ENCODE measurements at places on chromosomes 4 and X.
A peak's percentile ranks its signal among the peaks of the same experiment; 100 is the strongest.

DNA sequence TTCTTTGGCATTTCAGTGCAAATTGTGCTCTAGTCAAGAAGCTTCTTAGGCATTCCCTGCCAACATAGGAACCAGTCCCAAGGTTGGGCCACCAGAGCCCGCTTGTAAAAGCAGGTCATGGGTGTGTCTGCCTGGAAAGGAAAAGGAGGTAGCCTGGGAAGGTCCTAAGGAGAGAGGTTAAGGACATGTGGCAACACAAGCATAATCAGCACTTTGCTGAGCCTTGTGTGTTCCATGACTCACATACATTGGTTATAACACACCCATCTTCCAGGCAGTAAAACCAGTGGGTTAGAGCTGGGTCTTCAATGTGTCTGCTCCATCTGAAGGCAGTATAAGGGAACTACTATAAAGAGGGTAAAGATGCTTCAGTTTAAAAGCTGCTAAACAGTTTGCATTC, 165.0 kb downstream of the FHIP1A start:
- no peak for DNase-seq
- no peak overlapping the region for H3K4me3 ChIP-seq
- no peak overlapping the region for H3K27ac ChIP-seq
- H3K4me1 ChIP-seq, result no peaks in the 10 kb centered on the region

DNA sequence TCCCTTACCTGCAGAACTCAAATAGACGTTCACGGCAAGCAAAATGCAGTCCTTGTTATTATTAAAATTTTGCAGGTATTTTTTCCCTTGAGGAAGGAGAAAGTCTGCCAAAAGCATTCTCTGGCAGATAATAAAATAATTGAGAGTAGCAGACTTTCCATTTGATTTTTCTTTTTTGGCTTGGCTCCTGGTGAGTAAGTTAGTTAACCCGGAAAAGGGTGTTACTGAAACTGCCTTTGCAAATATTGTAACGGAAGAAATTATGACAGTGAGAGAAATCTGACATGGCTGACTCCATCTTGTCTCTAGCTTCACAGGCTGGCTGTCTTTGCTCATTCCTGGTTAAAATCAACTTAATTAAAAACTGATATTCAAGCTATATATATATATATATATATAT, 100.5 kb downstream of the GPR143 start:
- no peak for DNase-seq
- peaks cover 2% of the 10 kb centered on the region for H3K4me1 ChIP-seq
- H3K4me3 ChIP-seq, result no peak overlapping the region
- no peak overlapping the region for H3K27ac ChIP-seq
- H3K36me3 ChIP-seq, result no peaks in the 10 kb centered on the region
- H3K27me3 ChIP-seq, result no peaks in the 10 kb centered on the region

GRCh38 chrX:153600921-153601320, 2.0 kb upstream of the CCNQ start:
- H3K4me3 ChIP-seq, result no peak overlapping the region
- no peak overlapping the region for H3K27ac ChIP-seq
- DNase-seq, result no peak

- no peaks in the 10 kb centered on the region for H3K27me3 ChIP-seq
- H3K27ac ChIP-seq, result no peak overlapping the region
Observed at GRCh38 chr4:8600686-8601085, 8.1 kb downstream of the CPZ start.

GRCh38 chrX:105701310-105702052, 120.9 kb upstream of the NRK start:
- no peak overlapping the region for H3K27ac ChIP-seq
- H3K36me3 ChIP-seq, result no peaks in the 10 kb centered on the region
- H3K27me3 ChIP-seq, result no peaks in the 10 kb centered on the region
- DNase-seq, result no peak

DNA sequence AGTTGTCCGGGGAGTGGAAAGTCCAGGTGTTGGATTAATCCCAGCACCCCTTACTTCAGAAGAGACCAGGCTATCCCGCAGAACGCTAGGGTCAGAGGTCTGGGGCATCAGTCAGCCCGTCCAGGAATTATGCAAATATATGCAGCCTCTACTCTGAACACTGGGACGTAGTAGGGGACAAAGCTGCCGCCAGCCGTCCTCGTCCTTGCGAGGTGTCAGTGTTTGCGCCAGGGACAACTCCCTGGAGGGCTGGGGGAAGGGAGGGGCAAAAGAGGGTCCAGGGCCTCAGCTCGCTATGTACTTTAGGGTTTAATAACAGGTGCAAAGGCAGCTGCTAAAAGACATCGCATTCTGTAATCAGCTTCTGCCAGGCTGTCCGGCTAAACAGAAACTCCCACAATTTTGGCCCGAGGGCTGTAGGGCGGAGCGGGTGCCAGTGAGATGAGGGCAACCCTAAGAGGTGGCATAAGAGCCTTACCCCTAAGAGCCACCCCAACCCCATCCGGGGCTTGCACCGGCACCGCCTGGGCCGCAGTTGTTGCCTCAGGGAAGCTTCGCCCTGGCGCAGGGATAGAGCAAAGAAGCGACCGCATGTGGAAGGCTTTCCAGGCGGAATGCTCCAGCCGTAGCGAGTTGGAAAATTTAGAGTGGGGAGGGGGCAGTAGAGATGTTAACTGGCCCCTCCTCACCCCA, 8.4 kb downstream of the HAND2 start:
- H3K27me3 ChIP-seq, result no peaks in the 10 kb centered on the region
- no peaks in the 10 kb centered on the region for H3K4me1 ChIP-seq
- no peaks in the 10 kb centered on the region for H3K36me3 ChIP-seq
- peak overlapping the region; percentile 97 for H3K27ac ChIP-seq
- no peak for DNase-seq

DNA sequence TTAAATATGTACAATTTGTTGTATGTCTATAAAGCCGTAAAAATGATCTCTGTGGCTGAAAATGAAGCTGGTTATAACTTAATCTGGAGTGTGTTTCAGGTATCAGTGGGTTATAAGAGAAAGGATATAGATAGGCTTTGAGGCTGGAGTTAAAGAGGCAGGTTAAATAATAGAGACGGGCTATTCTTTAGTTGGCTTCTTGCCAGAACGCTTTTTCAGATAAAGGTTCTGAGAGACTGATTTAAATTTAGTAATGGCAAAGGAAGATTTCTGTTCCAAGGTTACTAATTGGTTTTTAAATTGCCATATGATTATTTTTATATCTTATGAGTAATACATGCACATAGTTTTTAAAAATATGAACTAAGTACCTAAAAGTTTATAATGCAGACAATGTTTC, 117.4 kb downstream of the AWAT2 start:
- no peaks in the 10 kb centered on the region for H3K27me3 ChIP-seq
- no peak for DNase-seq
- no peaks in the 10 kb centered on the region for H3K4me1 ChIP-seq
- no peak overlapping the region for H3K27ac ChIP-seq

GRCh38 chr4:106222548-106222947, 93.5 kb downstream of the TBCK start:
- H3K4me3 ChIP-seq, result no peak overlapping the region
- H3K4me1 ChIP-seq, result no peaks in the 10 kb centered on the region

- no peaks in the 10 kb centered on the region for H3K27me3 ChIP-seq
- H3K36me3 ChIP-seq, result no peaks in the 10 kb centered on the region
- no peak overlapping the region for H3K4me3 ChIP-seq
- no peak overlapping the region for H3K27ac ChIP-seq
- no peak for DNase-seq
- no peaks in the 10 kb centered on the region for H3K4me1 ChIP-seq
Observed at GRCh38 chr4:96375367-96375766, 535.5 kb downstream of the PDHA2 start.

- peak overlapping the region; percentile 97 for H3K4me3 ChIP-seq
- no peaks in the 10 kb centered on the region for H3K36me3 ChIP-seq
- peak overlapping the region; percentile 98 for H3K27ac ChIP-seq
- H3K27me3 ChIP-seq, result no peaks in the 10 kb centered on the region
- H3K4me1 ChIP-seq, result no peaks in the 10 kb centered on the region
Observed at GRCh38 chr4:76689145-76689817, 208.7 kb downstream of the SOWAHB start.

- no peaks in the 10 kb centered on the region for H3K36me3 ChIP-seq
- no peak overlapping the region for H3K4me3 ChIP-seq
- DNase-seq, result no peak
- H3K27ac ChIP-seq, result no peak overlapping the region
Observed at GRCh38 chrX:15073313-15073712, 196.6 kb downstream of the ASB9 start.

Data from ascending aorta (tissue), 2 donors.